GM18507 (cell line): ENCODE measurements at places on chromosomes 2 and 18.
A peak's percentile ranks its signal among the peaks of the same experiment; 100 is the strongest.

DNA sequence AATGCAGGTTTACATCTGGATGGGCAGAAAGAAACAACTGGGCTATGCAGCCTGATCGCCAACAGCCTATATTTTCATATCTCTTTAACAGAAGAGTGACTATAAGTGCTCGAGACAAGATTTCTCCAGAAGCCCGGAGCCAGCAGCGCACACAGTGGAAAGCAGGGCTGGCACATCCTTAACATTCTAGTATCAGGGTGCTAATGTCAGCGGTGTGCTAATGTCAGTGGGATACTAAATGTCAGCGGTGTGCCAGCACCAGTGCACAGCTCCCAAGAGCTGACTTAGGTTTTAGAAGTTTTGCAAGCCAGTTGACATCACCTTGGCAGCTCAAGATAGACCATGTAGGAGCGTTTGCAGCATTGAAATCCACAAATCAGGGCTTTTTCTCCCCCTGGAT, 8.3 kb downstream of the BMP10 start:
- no peak for DNase-seq

DNA sequence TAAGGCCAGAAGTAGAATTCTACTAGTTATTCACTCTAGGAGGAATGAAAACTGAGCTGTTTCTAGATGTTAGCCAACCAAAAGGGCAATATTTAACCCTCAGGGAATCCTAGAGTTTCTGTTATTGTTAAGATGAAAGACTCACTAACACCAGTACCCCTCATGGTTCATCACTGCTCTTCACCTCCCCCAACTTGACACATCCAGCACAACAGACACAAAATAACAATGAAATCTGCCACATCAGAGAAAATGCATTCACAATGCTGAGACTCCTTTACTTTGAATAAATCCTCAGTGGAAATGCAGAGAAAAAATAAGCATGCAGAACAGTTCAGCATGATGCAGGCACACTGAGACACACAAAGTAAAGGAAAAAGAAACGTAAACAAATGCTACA, 111.3 kb downstream of the RIF1 start:
- no peak for DNase-seq

GRCh38 chr18:54530285-54530684, 60.8 kb upstream of the DYNAP start:
- DNase-seq = no peak

DNA sequence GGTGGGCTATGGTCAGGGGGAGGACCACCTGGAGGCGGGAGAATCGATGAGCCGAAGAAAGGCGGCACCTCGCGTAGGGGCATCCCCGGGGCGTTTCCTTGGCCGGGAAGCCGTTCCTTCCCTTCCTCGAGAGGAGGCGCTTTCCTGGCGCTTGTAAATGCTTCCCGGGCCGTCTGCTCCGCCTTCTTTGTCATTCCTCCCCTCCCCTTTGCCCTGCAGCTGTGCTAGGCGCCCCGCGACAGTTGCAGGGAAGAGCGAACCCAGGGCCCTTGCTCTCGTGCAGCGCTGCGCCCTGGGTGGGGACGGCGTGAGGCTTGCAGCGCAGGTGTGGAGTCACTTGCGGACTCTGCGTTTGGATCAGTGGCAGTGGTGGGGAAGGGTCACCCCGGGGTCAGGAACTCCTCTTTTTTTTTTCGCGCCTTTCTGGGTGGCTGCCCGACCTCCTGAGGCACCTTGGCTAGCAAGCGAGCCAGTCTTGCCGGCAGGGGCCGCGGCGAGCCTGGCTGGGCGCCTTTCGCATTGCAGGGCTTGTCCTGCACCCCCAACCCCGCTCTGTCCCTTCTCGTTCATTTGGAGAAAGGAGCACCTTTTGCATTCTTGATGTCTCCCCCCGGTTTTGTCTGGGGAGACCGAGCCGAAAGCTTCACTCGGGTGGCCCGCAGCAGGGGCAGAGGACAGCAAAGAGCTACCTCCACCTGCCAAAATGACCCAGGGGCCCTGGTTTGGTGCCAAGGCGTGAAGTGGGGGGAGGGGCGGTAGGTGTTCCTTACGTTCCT, 858 bp downstream of the KCNS3 start:
- peak; percentile 11 for DNase-seq

GRCh38 chr18:3652380-3653262, 202.6 kb downstream of the TGIF1 start:
- DNase-seq = no peak

DNA sequence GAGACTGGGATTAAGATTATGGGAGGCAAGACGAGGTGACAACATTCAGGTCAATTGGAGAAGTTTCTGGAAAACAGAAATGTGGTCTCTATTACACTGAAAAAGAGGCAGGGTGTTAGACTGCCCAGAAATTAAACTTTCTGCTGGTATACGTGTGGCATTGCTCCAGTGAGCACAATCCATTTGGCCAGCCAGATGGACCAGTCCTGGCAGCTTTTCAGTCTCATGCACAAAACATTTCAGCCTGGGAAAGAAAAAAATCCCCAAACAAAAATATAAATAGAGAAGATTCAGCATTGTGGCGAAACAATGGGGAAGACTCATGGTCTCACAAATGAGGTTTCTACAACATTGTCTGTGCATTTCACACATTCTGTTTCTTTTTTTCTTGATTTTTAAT, 113.9 kb downstream of the HNMT start:
- DNase-seq = no peak

DNA sequence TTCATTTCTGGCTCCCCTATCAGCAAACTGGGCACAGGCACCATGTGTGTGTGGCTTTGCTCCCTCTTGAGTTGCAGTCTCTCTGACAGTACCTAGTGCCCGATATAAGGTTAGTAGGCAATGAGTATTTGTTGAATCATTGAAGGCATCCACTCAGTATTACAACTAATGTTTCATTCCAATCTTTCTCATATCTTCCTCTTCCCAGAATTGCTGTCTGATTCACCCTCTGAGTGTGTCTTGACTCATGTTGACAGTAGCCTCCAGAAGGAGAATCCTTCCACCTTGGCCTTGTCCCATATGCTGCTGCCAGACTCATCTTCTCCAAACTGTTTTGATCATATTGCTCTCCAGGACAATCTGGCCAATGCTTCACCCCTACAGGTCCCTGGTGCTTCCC, 202.5 kb downstream of the LRRTM1 start:
- DNase-seq = no peak

DNA sequence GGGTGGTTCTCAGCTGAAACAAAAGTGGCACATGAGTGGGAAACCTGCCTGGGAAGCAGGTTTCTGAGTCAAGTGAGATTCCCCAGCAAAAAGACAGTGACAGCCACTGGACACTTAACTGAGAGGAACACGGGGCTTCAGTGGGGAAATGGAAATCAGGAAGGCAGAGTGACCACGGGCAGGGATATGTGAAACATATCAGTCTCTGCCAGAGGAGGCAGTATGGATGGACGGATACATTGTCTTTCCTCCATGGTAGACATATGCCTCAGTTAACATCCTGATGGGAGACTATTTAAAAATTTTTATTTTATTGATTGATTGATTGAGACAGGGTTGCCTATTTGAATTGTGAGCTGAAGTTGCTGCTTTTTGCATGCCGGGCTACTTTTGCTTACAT, 292.1 kb downstream of the NBAS start:
- no peak for DNase-seq

DNA sequence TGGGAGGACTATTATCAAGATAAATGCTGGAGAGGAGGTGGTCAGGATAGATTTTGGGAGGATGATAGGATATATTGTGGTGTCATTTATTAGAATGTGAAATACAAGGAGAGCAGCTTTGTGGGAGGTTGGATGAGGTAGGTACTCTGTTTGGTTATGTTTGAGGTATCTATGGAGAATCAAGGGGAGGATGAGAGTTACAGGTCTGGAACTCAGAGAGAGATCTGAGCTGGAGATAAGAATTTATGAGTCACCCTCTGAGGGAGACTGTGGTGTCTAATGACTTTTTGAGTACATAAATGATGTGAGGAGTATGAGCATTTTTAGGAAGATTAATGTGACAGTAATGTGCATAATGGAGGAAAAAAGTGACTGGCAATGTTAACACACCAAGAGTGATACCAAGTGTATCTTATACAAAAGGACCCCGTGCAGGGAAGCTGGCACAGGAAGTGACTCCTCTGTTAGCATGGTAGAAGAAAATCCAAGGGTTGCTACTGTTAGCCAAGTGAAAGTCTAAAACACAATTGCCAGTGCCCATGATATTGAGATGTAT, 48.2 kb downstream of the CRIM1 start:
- DNase-seq = no peak

DNA sequence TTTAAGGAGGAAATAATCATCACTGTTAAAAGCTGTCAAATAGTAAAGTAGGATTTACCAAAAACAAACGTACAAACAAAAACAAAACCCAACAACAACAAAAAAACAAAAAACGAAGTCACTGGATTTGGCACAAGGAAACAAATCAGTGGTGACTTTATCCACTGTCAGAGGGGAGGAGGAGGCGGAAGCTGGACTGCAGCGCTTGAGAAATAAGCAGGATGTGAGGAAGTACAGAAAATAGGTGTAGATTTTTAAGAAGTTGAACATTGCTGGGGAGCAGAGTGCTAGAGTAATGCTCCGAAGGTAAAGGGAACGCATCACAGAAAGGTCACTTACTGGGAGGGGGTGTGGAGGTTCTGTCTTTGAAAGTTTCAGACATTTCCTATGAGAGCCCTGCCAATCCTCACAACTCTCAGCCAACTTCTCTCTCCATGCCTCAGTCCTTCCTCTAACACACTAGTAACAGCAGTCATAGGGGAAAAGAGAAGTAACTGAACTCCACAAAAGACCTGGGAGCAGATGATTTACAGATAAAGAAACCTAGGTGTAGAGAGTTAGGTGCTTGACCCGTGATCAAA, 220.2 kb upstream of the SMAD7 start:
- no peak for DNase-seq

GRCh38 chr18:46362533-46362932, 258.3 kb downstream of the HAUS1 start:
- no peak for DNase-seq

- no peak for DNase-seq
Observed at GRCh38 chr2:74602586-74603281, 45.4 kb downstream of the M1AP start.

DNA sequence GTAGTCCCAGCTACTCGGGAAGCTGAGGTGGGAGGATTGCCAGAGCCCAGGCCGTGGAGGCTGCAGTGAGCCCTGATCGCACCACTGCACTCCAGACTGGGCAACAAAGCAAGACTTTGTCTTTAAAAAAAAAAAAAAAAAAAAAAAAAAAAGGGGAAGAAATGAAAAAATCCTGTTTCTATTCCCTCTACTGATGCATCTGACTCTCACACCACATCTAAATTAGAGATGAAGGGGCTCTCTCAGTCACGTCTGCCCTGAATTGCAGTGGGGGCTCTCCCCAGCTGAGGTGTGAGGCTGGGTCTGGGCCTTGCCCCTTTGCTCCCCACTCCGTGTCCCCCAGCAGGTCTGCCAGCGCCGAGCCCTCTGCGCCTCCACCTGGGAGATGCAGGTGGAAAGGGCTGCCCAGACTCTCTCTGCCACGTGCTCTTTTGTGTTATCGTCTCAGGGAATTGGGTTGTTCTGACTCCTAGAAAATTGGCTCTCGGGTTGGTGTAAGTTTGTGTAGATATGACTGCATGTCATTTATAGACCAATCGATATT, 30.2 kb downstream of the TRAPPC12 start:
- DNase-seq = no peak

DNA sequence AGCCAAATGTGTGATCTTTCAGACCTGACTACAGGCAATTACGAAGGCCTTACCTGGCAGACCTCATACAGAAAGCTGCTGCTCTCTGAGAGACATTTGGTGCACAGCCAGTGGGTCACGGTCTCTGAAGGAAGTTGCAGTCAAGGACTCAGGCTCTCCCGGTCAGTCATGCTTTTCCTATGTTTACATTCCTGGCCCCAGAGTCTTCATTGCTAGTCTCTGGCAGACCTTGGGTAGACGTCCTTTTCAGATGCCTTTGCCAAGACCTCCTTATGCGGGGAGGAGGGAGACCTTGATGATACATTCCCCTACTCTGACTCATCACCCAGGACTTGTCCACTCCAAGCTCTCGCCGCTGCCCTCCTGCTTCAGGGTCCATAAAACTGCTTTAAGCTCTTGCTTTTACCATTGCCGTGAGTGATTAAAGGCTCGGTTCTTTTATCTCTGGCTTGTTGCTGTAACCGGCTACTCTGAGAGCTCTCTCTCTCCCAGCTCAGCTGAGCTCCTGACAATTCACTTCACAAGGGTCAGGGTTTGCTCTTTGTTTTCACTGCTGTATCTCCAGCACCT, 62.0 kb upstream of the SLC35F5 start:
- DNase-seq = no peak

DNA sequence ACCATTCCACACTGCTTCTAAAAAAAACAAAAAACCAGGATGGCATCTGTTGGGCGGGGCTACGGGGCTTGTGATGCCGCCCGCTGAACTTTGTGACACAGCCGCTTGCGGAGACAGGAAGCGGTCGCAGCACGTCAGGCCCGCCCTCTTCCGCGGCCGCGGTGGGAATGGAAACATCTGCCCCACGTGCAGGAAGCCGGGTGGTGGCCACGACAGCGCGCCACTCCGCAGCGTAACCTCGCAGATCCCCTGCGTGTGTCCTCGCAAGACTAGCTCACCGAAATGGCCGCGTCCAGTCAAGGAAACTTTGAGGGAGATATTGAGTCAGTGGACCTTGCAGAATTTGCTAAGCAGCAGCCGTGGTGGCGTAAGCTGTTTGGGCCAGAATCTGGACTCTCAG, 168.5 kb downstream of the SUCLG1 start:
- no peak for DNase-seq

DNA sequence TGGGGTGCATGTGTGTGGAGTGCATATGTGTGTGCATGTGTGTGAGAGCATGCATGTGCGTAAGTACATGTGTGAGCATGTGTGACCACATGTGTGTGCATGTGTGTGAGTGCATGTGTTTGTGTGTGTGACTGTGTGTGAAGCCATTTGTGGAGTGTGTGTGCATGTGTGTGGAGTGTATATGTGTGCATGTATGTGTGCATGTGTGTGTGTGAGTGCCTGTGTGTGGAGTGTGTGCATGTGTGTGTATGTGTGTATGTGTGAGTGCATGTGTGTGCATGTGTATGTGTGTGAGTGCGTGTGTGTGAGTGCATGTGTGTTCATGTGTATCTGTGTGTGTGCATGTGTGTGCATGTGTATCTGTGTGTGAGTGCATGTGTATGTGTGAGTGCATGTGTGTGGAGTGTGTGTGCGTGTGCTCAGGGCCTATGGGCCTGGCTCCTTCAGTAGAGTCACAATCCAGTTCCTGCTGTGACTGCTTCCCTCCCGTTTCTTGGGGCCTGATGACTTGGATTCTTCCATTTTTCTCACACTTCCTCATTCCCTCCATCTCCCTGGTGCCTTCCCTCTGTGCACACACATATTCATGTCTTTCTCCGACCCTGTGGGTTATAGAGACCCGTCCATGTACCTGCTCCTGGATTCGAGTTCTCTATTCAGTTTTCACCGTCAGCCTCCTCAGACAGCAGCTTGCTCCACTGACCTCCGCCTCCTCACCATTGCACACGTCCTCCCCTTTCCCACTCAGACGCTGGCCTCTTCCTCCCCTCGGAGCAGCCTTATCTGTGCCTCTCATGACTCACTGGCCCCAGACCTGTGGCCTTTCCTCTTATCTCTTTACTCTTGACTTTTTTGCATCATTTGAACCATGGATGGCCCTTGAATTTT, 25.2 kb downstream of the TOGARAM2 start:
- DNase-seq = no peak
